ENCODE measurements at places on chromosomes 6 and 20.

GRCh38 chr6:12968290-12968689 lies 251.7 kb downstream of the PHACTR1 start:
- DNase-seq: no peak

DNA sequence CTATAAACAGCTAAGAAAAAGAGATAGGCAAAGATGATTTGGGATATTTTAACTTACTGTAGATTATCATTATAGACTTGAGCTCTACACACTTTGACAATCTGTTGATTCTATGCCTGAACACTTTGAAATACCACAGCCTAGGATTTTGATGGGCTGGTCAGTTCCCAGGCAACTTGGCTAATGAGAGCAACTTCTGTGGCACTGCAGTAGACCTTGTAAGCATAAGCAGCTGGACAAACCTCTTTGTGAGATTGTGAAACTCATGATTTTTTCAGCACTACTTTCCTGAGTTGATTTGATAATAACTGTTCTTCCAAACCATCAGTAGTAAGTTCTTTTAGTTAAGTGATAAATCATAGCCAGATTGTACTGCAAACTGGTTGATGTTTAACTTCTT lies 27.1 kb upstream of the ELOVL5 start:
- DNase-seq: no peak

DNA sequence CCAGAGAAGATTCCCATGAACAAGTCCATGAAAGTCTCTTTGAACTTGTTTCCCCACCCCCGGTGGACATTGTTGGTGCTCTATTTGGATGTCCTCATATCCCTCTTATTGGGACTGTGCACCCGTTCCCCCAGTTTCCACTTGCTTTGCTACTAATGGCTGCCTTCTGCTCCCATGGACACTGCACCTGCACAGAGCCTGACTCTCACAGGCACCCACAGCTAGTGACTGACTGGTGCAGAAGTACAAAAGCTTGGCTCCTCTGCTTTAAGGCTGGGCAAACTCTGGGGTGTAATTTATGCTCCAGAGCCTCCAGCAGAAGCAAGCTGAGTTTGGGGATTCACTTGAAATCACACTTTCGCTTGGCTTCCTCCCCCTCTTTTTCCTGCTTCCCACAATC lies 239.9 kb upstream of the BTBD3 start:
- no peak for DNase-seq

DNA sequence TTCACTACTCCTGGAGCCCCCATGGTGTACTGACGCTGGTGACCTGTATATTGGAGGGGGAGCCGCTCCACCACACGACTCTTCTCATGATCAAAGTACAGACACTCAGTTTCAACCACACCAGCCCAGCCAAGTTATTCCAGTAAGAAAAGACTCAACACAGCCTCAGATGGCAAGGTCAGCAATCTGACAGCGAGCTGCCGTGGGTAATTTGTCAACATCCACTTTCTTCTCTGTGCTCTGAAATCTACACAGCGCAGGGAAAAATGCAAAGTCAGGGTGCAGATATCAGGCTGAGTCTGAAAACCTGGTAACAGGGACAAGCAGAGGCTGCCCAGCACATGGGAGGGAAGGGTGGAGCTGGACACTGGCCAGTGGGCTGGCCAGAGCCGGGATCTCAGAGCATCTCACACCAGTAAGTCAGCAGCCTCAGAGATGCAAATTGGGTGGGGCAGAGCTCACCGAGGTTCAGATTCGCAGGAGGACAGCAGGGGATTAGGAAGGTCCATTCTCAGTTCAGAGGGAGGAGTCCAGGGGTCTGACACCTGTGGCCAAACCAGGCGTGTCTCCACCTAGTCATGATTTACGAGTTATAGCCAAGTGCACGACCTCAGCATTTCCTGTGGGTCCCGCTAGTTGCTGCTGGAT lies 44.5 kb upstream of the RPS6KA2 start:
- DNase-seq: no peak

DNA sequence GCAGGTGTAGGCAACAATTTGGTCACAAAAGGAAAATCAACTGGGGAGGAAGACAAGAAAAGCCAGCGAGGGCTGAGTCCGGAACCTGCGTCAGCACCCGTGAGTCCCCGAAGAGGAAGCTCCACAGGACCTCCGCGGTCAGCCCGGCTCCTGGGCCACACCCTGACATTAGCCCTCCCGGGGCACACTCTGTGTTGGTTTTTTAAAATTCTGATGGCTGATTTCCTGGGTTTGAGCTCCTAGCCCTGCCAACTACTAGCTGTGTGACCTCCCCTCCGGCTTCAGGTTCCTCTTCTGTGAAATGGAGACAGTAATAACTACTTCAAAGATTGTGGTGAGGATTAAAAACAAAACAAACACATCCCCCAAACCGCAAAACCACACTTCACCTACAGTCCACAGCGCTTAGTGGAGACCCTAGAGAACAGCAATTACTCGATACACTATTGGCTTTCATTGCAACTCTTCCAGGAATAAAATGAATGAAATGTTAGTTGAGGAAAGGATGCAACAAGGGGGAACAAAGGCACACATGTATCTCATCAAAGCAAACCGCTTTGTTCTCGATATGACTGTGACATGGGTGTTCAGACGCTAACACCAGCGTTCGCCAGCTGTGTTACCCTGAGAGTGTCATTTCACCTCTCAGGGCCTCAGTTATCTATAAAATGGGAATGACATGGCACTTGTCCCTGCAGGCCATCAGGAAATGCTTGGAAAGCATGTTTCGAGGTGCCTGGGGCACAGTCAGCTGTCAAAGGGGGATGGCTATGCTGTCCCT lies 985 bp downstream of the ZBP1 start:
- DNase-seq: no peak

- DNase-seq: no peak
Measured at GRCh38 chr6:169839898-169840631, 88.6 kb downstream of the ERMARD start.

- no peak for DNase-seq
Measured at GRCh38 chr6:170150590-170150945, 140.3 kb downstream of the DLL1 start.

DNA sequence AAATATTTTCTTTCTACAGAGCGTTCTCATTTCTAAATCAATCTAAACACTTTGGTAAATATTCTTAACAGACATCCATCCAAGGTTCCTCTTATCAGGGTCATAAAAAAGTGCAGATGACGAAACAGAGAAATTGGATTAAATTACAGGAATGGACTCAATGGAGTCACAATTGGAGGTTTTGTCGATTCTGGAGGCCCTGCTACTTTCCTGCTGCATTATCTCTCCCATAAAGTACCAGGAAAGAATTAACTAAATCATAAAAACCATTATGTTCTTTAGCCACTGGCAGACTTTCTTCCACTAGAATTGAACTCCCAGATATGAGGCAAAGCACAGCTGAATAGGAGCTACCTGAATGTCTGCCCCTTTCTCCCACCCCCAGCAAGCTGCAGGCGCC lies 610.6 kb downstream of the HDGFL1 start:
- DNase-seq: no peak

- peak; percentile 5 for DNase-seq
Measured at GRCh38 chr6:118980063-118980462, 45.1 kb upstream of the MCM9 start.

GRCh38 chr6:44435500-44435899 lies 48.0 kb downstream of the CDC5L start:
- DNase-seq: no peak

DNA sequence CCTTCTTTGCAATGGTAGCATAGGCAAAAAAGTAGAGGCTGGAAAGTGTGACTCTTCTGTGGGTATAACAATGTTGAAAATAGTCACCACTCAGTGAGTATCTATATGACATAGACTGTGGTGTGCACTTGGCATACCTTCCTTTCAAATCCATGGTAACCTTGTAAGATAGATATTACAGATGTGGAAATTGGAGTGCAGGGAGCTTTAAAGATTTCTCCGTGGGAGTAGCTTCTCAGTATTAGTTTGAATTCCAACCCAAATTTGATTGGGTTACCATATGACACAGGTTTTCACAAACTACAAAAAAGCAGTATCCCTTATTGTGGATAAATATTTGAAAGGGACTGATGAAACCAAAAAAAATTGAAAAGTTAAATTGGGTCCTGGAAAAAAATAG lies 163.8 kb downstream of the CLVS2 start:
- no peak for DNase-seq

GRCh38 chr20:64113444-64113775 lies 6.0 kb upstream of the NPBWR2 start:
- no peak for DNase-seq

DNA sequence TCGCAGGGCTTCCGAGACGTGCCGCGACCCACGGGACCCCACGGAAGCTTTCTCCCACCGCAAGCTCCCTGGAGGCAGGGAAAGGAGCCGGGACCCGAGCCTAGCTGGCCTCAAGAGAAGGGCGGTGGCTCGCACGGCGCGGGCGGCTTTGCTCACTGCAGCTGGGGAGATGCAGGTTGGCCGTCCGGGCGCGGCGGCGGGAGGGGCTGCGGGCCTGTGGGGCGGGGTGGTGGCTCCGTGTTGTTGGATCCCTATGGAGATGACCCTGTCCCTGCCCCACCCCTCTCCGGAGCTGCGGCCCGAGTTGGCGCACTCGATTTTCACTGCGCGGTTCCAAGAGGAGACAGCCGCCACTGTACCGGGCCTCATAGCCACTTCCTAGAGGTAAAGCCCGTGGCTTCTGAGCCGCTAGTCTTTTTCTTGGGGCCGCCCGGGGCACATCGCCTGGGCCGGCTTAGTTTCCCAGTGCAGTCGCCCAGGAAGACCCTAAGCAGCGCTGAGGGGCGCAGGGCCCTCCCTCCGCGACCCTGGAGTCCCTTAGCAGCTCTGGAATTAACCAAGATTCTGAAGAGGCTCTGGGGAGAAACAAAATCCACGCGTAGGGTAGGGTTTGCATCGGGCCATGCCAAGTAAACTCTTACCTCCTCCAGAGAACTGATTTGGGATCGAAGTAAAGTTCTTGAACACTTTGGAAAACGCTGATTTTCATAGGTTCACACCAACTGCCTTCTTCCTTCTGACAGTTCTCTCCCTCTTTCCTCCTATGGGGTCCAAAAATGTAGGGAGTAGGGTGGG lies at the start of gene ECT2L:
TSS of gene ECT2L (plus strand) at position 279 of the 795 bp plus-strand sequence. CDS start 17,188 bp downstream, outside the sequence.
- peak; percentile 56 for DNase-seq

DNA sequence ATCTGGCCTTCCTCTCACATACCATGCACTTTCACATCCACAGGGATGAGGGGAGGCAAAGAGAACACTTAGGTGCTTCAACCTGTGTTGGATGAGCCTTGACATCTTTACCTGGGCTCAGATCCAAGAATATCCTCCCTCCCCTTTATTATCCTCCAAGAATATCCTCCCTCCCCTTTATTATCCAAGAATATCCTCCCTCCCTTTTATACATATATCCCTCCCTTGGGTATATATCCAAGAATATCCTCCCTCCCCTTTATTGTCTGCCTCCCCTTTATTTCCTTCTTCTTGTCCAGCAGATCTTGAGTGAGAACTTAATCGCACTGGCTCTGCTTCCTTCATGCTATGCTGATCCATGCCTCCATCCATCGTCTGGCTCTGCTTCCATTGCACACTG lies 30.3 kb downstream of the LAMA4 start:
- no peak for DNase-seq

DNA sequence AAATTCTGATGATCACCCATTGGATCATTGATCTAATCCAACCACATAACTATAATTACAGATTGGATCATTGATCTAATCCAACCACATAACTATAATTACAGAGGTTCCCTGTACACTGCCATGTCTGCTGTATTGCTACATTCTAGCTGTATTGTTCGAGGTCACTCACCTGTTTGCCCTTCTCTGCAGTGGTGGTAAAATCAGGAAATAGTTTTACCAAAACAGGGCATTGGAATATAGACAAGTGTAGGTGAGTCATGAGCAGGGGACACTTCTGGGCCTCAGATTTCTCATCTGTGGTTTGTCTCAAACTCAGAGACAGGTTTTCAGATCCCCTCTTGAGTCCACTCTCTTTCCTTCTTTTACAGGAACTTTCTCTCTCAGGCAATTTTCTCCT lies 9.0 kb upstream of the AFDN start:
- DNase-seq: no peak

DNA sequence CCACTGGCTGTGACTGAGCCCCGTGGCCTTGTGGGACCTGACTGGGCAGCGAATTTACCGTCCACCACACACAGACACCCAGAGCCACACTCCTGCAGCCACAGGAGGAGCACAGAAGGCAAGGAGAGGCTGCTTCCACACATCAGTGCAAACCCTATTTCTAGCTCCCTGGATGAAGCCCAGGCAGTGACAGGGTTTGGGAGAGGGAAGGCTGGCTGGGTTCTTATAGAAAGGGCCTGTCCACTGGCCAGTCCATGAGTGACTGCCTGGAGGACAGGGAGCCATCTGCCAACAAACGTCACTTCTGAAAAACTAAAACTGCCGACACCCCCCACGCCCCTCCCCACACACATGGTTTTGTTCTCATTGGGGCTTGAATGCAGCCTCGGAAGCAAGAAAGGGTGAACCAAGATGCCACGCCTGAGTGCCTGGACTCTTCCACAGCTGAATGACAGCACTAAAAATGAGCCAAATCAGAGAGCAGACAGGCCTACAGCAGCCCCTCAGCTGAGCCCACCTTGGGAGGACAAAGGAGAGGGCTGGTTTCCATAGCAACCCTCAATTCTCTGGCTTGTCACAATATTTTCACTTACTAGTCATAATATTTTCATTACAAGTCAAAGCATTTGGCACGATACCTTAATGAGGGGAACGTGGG lies 38.4 kb downstream of the RRBP1 start:
- DNase-seq: no peak

DNA sequence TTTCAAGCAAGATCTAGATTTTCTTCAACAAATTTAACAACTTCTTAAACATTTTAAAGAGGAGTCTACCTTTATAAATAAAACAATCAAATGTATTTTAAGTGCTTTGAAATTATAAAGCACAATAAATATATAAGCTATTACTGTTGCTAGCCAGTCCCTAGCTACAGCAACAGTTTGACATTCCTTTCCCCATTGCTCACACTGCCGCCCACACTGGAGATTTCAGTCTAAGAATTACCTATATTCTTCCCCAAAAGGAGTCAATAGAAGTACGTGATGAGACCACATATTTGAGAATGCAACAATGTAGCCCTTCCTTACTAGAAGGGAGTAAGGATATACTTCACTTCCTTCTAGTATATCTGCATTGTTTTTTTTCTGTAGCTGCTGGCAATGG lies 65.3 kb upstream of the RNF146 start:
- peak; percentile 69 for DNase-seq

DNA sequence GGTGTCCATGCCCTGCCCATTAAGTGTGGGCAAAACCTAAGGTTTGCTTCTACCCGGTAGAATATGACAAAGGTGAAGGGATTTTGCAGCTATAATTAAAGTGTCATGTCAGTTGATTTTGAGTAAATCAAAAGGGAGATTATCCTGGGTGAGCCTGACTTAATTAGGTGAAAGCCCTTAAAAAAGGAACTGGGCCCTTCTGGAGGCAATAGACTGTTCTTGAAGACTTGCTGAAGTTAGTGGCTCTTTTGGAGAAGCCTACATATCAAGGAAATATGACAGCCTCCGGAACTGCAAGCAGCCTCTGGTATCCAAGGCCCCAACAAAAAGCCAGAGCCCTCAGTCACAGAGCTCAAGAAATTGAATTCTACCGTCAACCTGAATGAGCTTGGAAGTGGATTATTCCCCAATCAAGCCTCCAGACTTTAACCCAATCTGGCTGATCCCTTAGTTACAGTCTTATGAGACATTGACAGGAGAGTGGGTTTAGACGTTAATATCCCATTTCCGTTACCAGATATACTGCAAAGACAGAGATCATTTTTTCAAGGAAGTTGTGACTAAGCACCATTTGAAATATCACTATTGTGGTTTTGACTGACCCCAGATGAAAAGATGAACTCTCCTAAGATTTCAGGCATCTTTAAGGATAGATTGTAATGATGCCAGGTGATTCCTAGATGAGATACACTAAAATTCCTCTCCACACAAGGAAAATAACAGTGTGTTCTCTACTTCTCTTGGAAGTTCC lies 303.4 kb downstream of the PLCB1 start:
- DNase-seq: no peak

- DNase-seq: no peak
Measured at GRCh38 chr6:150866991-150867501, 1.5 kb downstream of the MTHFD1L start.
